Activated CD8-positive, alpha-beta memory T cell treated with anti-CD3 and anti-CD28 coated beads for 1 hour (primary cell): ENCODE measurements at places on chromosomes 5 and 9.

- DNase-seq, result no peak
Measured at GRCh38 chr9:69258551-69258950, 66.5 kb upstream of the ENTREP1 start.

DNA sequence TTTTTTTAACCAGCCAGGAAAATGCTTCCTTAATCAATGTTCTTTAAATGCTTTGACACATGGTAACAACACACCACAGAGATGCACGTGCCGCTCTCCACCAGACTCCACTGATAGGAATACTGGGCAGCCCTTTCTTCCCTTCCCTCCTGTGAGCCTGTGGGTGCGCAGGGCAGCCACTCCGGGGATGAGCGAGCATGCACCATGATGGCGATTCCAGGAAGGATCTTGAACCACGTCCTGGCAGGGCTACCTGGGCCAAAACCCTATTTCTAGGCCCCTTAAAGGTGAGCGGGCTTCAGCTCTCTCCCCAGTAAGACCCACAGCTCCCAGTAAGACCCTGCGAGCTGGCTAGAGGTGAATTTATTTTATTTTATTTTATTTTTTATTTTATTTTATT is 128.2 kb downstream of the MVB12B start:
- no peak for DNase-seq

- DNase-seq, result no peak
Measured at GRCh38 chr5:33824516-33825195, 67.1 kb downstream of the ADAMTS12 start.

DNA sequence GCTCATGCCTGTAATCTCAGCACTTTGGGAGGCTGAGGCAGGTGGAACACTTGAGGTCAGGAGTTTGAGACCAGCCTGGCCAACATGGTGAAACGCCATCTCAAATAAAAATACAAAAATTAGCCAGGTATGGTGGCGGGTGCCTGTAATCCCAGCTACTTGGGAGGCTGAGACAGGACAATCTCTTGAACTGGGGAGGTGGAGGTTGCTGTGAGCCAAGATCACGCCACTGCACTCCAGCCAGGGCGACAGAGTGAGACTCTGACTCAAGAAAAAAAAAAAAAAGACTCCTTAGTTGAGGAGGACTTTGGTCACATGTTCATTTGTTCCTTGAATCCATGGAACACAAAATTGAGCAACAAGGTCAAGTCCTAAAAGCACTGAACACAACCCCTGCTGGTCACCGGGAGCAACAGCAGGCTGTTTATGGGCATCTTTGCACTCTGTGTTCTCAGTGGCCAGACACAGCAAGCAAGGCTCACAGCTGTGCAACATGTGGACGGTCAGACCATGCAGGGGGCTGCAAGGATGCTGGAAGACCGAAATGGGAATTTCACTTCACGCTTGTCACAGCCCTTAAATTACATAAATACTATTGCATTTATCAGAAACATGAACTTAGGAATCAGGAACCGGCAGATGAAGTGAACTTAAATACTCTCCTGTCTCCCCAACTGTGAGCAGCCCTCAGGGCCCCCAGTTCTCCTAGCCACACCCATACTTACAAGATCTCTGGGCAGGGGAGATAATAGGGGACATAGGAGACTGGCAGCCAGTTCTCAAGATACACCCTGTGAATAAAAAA is 2.8 kb downstream of the GBGT1 start:
- DNase-seq, result no peak

DNA sequence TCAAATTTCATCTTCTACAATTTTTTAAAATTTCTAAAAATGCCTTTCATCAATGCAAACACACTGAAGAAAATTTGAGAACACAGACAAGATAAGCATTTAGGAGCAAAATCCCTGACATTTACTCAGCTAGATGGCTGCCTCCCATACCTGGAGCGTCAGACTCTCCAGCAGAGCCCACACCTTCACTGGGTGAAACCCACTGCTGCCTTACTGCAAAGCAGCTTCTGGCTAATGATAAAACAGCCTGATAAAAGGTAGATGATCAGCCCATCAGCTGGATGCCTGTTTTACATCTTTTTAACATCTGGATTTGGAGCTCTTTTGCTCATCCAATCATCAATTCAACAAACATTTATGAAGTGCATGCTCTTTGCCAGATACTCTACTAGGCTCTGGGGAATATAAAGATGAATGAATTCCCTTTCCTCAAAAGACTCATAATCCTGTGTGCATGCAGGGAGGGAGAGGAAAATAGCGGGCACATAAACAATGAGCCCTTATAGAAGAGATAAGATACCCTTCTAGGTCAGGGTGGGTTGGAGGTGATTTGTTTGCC is 271.2 kb downstream of the SAXO1 start:
- DNase-seq, result no peak

DNA sequence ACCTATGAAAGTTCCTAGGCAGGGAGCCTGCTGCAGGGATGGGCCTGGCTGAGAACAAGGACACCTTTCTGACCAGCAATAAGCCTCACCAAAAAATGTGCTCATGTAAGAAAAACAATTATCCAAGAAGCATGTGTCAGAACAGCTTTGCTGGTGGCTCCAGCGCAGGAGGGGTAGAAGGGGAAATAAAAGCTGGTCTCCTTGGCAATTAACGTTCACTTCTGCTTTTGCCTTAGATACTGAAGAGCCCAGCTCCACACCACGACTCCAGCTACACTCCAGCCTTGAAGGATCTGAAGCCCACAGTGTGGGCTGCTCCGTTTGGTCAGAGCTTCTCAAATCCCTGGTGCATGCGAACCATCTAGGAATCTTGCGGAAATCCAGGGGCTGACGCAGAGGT is 107.6 kb upstream of the PHYKPL start:
- DNase-seq, result no peak

- DNase-seq, result no peak
Measured at GRCh38 chr5:38994324-38994927, 79.8 kb downstream of the RICTOR start.

GRCh38 chr5:83265318-83265717 is 188.0 kb downstream of the XRCC4 start:
- DNase-seq, result no peak

GRCh38 chr9:70130266-70130665 is 86.6 kb downstream of the MAMDC2 start:
- DNase-seq, result no peak

DNA sequence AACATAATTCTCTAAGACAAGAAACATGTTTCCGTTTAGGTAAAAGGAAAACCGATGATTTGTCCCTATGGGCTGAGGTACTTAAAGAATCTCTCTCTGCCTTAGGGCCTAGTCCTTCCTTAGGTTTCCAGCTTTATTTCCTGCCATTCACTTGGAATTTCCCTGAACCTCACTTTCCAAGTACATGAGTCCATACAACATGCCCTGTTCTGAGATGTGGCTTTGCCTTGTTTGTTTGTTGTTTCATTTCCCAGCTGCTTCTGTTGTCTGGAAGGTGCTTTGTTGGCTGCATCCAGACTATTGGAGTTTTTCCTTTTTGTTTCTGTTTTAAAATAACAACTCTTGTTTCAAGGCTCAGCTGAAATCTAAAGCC is 95.2 kb downstream of the ALDH1A1 start:
- no peak for DNase-seq

- no peak for DNase-seq
Measured at GRCh38 chr9:14119694-14120514, 194.0 kb downstream of the NFIB start.

DNA sequence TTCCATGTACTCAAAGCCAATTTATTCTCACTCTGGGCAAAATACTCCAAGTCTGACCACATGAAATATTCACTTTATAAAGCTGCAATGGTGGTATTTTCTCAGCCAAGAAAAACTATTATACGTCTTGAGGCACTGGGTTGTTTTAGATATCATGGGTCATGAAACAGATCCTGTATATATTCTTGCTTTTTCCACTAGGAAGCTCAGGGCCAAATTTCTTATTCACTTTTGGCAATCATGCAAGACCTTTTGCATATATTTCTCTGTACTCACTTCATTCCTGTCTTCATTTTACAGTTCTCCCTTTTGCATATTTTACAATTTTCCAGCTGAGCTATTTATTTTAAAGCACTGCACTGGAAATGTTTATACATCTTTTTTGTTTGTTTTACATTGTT is 49.8 kb downstream of the GABBR2 start:
- DNase-seq, result no peak

- DNase-seq, result no peak
Measured at GRCh38 chr9:4207881-4208615, 91.8 kb downstream of the GLIS3 start.

DNA sequence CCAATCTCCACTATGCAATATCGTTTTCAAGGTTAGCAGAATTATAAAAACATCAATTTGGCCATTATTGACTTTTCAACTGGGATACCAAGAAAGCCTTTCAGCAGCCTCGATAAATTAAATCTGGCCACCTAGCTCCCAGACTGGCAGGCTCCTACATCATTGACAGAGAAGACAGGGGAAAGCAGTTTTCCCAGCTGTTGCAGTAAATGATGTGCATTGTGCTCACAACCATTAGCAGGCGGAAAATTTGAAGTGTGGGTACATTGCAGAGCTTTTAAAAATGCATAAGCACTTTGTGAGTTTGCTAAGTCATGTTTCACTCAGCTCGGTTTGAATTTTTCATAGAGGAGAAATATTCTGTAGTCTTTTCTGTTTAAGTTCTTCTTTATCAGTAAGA is 297.9 kb downstream of the KCTD16 start:
- no peak for DNase-seq

DNA sequence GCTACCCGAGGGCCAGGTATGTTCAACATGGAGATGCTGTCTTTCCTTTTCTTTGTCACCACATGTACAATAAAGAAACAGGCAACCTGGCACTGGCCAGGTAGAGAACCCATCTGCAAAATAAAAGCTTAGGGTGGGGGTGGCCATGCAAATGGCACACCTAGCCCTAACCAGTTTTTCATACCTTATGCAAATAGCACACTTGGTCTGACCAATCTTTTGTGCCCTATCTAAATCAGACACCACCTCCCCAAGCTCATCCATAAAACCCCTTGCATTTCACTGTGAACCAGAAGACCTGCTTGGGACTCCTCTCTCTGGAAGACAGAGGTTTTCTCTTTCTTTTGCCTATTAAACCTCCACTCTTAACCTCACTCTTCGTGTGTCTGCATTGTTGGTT is 33.9 kb downstream of the JAKMIP2 start:
- no peak for DNase-seq

GRCh38 chr5:151086192-151086869 is 5.5 kb upstream of the TNIP1 start:
- DNase-seq, result no peak

DNA sequence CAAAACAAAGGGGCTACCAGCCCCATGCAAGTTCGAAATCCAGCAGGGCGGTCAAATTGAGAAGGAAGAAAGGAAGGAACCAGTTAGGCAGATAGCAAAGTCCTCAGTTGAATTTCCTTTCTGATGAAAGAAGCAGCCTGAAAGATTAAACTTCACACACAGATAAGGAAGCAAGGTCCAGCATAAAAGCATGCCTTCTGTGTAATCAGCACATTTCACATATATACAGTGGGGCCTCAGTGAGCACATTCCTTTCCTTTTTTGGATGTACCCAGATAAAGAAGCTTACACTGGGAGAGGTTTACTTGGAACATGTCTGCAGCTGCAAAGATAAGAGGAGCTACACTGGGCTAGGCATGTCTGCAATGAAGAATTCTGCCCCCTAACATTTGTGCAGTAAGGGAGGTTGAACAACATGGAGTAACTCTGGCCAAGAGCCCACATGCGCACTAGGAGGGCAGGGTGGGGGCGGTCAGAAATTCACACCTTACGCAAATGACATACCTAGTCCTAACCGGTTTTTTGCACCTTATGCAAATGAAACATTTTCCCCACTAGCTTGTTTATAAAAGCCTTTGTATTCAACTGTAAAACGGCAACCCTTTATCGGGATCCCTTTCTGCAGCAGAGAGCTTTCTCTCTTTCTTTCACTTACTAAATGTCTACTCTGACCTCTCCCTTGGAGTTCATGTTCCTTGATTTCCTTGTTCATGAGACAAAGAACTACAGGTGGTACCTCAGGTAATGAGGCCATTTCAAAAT is 149.7 kb upstream of the FBXL17 start:
- no peak for DNase-seq

DNA sequence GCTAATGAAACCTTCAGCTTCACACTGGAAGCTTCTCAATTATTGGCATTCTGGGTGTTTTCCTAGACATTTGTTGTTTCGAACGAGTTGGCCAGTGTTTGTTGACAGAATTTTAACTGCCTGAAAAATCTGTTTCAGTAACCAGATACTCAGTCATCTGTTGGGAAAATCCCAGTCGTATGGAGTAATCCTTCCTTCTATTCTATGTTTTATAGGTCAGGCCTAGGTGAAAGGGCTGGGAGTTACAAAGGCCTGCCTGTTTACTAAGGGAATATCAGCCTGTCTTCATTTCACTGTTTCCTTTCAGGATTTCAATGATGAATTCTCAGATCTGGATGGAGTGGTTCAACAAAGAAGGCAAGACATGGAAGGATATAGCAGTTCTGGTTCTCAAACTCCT is 59.9 kb downstream of the GRAMD2B start:
- no peak for DNase-seq
